DMS 273 treated with DMSO at 0.1 percent for 48 hours (cell line): ENCODE measurements at places on chromosomes 5 and 9.

DNA sequence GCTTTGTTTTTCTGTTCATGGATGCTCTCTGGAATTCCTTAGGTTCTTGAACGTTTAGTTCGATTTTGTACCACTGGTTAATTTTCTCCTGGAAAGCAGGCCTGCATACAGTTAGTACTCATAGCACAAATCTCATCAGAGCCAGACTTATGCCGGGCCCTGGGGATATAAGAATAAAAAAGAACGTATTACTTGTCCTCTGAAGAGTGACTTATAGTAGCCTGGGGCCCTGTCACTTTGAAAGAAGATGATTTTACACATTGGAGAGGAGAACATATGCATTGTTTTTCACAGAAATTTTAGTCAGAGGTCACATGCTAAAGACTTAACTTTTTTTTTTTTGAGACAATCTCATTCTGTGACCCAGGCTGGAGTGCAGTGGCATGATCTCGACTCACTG lies 50.3 kb downstream of the ZNF462 start:
- no peak for DNase-seq

DNA sequence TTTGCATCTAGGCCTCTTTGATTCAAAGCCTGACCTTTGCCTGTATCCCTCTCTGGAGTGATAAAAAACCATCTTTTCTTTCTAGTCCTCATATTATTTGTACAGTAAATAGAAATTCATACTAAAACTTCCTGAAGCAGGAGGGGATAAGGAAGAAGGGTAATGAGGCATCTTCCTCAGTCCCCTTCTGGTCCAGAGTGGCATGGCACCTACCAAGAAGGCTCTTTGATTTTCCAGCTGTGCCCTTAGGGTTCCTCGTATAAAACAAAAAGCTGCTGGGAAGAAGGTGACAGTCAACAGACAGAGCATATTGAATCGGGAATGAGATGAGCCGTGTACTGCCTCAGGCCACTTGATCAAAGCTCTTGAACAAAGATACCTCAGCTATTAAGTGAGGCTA lies 71.9 kb upstream of the SPDL1 start:
- no peak for DNase-seq

DNA sequence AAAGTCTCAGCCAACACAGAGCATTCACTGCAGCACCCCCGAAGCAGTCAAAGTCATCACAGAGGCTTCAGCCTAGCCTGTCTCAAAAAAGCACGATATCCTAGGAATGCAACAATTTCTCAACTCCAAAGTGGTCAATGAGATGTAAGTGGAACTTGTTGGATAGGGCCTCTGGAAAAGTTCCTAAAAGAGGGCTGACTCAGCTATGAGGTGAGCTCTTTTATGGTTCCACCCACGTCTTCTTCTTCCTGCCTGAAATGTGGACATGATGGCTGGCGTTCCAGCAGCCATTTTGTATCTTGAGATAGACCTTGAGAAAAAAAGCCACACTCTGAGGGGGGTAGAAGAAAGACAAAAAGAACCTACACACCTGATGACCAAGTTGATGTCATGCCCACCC lies 32.5 kb upstream of the TRIO start:
- no peak for DNase-seq

- no peak for DNase-seq
These were observed 27.7 kb upstream of the QSOX2 start for GRCh38 chr9:136273244-136273865.

- peak; percentile 78 for DNase-seq
These were observed 1.3 kb upstream of the SH3PXD2B start for GRCh38 chr5:172455511-172456061.

GRCh38 chr9:34862043-34862442 lies 96.0 kb upstream of the PHF24 start:
- no peak for DNase-seq

GRCh38 chr5:9617221-9617620 lies 12.9 kb downstream of the TAS2R1 start:
- DNase-seq, result no peak

- no peak for DNase-seq
These were observed 234.7 kb downstream of the SLF1 start for GRCh38 chr5:94853120-94853519.

GRCh38 chr5:104643320-104643719 lies 1080.7 kb upstream of the NUDT12 start:
- DNase-seq, result no peak

DNA sequence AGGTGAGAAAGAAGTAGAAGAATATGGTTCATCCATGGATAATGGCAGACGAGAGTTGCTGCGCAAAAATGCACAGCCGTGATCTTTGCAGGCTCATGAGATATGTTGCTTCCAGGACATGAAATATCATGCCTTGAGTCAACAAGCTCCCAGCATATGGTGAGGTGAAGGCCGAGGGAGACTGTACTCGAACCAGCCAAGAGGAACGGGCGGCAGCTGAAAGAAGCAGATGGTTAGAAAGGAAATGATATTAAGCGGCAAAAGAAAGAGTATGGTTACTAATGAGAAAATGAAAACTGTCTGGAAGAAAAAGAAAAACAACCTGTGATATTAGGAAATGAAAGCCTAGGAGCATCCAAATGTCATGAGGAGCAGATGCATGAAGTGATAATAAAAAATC lies 344.7 kb upstream of the DAP start:
- peak; percentile 65 for DNase-seq

DNA sequence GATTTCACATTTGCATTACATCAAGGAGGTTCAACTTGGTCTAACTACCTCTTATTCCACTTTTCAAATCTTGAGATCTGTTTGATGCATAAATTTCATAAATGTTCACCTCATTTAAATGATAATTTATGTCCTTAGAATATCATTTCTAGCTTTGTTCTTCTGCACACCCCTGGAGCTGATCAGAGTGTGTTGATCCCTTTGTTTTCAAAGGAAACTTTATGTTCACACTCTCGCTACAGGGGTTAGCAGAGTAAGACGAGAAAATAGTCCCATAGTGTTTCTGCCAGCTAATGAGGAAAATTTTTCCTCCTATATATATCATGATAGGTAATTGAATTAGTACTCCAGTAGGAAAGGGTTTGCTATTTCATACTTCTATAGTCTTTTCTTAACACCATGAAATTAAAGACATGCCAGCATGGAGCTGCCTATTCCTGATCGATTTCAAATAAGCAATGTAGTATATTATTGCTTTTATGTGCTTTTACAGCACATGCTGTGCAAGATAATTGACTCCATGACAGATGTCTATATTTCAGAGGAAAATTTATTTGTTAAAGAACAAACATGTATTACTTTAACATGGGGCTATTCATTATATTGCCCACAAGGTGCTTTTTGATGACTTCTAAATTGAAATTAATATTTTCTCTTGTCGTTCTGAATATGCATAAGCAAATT lies 4.8 kb upstream of the PAM start:
- no peak for DNase-seq

GRCh38 chr5:4855880-4856279 lies 284.2 kb upstream of the ADAMTS16 start:
- DNase-seq, result no peak

DNA sequence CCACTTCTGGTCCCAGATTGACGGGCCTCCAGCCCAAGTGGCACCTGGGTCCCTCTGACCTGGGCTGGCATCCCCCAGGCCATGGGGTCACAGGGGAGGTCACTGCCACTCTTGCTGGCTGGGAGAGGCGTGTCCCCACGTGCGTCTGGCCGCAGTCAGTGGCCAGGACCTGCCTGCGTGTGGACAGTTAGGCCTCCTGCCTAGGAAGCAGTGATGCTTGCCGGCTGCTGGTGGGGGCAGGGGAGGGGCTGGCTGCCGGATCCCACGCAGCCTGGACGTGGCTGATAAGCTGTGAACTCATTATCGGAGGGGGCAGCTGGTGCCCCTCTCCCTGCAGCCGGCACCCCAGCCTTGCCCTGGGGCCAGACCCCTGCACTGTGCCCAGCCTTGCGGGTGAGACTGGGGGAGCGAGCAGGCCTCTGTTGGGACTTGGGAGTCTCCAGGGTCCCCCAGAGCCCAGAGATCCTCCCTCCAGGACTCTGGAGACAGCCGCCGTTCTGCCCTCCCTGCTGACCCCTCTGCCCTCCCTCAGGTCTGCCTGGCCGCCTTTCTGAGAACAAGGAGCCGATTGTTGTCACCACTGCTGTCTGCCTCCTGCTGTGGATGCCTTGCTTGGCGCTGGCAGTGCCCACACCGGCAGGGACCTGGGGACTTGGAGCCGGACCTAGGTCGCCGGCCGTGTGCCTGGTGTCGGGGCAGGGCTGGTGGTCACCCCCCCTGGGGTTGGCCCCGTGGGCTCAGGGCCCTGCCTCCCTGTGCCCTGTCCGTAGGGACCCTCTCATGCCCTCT lies 12.3 kb downstream of the RXRA start:
- DNase-seq, result no peak

- DNase-seq, result peak; percentile 32
These were observed 171.2 kb downstream of the DOCK8 start for GRCh38 chr9:385818-386398.

GRCh38 chr5:9099689-9100088 lies 446.2 kb downstream of the SEMA5A start:
- DNase-seq, result no peak

DNA sequence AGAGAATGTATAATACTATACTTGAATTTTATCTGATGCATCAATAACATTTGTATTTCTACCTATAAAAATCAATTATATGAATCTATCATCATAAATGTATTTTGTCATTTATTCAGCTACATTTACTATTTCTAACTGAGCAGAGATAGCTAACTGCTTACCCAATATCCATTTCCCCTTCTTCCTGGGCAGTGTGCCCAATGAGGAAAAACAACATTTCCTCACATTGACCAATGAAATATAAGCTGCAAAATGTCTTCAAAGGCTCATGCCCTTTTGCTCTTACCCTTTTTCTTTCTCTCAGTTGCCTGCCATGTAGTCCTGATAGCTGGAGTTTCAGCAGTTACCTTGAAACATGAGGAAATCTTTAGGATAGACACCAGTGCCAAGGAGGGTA lies 385.8 kb upstream of the PCSK5 start:
- no peak for DNase-seq
